Right lobe of liver (tissue), 6 donors: ENCODE measurements at places on chromosomes 12 and 14. TPM values are rescaled to one million over a fixed set of nuclear protein-coding genes. Genes with fewer than 3 reads are reported as not detected.

Gene FAM90A1
- not detected for total RNA-seq

Gene KRT5
- 0.66 TPM for total RNA-seq

Gene OR6C65
- total RNA-seq = not detected

Gene AICDA
- not detected for total RNA-seq

Gene RPL10L
- not detected for total RNA-seq

Gene OTUB2
- total RNA-seq = 0.93 TPM

Gene LMO3
- not detected for total RNA-seq

Gene CMA1
- total RNA-seq = not detected

Gene MGST1
- total RNA-seq = 1,196 TPM

Gene RERGL
- 0.56 TPM for total RNA-seq

Gene NPFF
- total RNA-seq = not detected

Gene LPAR5
- 0.83 TPM for total RNA-seq

Gene TROAP
- 1.00 TPM for total RNA-seq

Gene USP44
- 0.31 TPM for total RNA-seq

Gene FUT8
- 4.1 TPM for total RNA-seq

Gene DPPA3
- not detected for total RNA-seq

Gene CD163
- 47.4 TPM for total RNA-seq

Gene LHX5
- total RNA-seq = not detected

Gene NUP37
- 6.5 TPM for total RNA-seq

Gene PCNX4
- 14.2 TPM for total RNA-seq
